Astrocyte (in vitro differentiated cells and primary cell): ENCODE measurements at places on chromosomes 11 and 22. TPM values are rescaled to one million over a fixed set of nuclear protein-coding genes. Genes with fewer than 3 reads are reported as not detected.
A peak's percentile ranks its signal among the peaks of the same experiment; 100 is the strongest.

- DNase-seq = no peak
These were observed 5.0 kb downstream of the ASCL2 start for GRCh38 chr11:2265396-2265795.

Gene GANAB
- total RNA-seq = 323 and 344 TPM in 2 replicates

Gene PSMA1
- total RNA-seq = 152 and 164 TPM in 2 replicates

Gene DEFB131B
- not detected in 2 replicates for total RNA-seq

DNA sequence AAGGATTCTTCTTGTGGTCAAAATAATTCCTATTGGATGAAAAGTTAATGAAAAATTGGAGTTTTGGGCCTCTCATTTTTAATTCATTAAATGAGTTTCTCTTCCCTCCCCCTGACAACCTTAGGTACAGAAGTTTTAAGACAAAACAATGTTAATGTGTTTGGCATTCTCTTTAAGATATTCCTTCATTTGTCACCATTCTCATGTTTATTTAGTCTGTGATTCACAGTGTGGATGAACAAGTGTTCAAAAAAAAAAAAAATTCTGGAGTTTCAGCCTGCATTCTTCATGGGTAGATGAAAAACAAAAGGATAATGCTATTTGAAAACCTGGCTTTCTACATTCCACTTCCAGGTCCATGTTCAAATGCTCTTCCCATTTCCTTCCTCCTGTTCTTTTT, 172.6 kb upstream of the LUZP2 start:
- peak; percentile 75 for DNase-seq

Gene LRRC4C
- 9.0 and 15.3 TPM in 2 replicates for total RNA-seq

Gene NXPE2
- 0.11 and 0.41 TPM in 2 replicates for total RNA-seq

DNA sequence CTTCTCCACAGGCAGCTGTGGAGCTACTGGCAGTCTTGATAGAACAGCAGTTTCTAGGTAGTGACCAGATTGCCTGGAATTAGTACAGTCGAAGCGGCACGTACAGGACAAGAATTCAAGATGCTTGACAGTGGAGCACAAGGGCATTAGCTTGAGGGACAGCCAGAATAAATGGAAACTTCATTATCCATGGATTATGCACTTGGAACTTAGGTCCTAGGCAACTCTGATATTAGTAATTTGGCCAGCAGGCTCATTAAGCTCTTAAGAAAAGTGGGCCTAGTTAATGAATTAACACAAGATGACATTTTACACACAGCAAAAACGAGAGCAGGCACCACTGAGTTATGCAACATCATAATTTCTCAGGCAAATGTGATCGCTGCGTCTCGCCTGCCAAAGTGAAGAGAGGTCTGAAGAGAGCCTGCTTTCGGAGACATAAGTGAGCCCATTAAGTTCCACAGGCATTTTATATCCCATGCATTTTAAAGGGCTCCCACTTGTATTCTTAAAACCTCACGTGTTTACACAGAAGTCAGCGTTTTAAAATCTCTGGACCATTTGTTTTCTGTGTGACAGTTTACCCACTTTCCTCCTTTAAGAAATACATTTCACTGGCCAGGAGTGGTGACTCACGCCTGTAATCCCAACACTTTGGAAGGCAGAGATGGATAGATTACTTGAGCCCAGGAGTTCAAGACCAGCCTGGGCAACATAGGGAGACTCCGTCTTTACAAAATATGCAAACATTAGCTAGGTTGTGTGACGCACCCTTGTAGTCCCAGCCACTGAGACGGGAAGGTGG, 66.2 kb downstream of the COMMD9 start:
- peak; percentile 49 for DNase-seq

GRCh38 chr11:67524480-67524808, 1.2 kb upstream of the CABP2 start:
- DNase-seq = no peak
